ENCODE measurements at places on chromosomes 2 and 18.

DNA sequence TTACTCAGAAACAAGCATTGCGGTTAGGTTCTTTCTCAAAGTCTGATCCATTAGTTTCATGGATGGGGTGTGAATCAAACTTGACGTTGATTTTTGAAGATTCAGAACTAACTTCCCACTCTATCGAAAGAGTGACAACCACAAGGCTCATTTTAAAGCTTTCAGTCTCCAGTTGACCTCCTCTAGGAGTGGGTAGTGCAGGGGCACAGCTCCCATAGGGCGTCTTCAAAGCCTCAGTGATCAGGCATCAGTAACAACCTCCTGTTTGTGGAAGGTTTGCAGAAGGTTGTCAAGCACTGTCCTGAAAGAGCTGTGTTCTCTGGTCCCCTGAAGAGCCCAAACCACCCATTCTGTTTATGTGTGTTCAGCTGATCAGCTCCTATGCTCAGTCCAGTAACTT lies 10.2 kb downstream of the MTCL1 start:
- peaks cover 7% of the 10 kb centered on the region for H3K27me3 ChIP-seq
- no peaks in the 10 kb centered on the region for H3K4me1 ChIP-seq
- H3K4me3 ChIP-seq, result no peak overlapping the region
- no peak for DNase-seq

DNA sequence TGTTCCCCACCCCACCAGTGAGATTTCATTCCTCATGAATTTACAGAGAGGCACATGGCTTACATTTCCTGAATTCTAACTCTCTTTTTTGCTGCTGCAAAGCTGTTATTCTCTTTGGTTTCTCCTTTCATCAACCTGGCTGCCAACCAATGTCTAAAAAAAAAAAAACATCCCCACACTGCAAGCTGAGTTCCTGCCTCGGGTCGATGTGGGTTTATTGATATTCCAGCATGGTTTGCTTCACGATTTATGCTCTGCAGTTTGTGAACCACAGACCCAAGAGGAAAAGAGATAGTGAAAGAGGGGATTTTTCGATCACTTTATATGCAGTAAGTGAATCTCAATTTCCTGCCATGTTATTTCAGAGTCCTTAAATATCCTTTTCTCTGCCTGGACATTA lies 363.6 kb downstream of the LPIN1 start:
- no peak overlapping the region for H3K4me3 ChIP-seq
- no peaks in the 10 kb centered on the region for H3K27me3 ChIP-seq
- DNase-seq, result no peak
- peak overlapping the region; percentile 15 for H3K27ac ChIP-seq
- H3K4me1 ChIP-seq, result peaks cover 34% of the 10 kb centered on the region

DNA sequence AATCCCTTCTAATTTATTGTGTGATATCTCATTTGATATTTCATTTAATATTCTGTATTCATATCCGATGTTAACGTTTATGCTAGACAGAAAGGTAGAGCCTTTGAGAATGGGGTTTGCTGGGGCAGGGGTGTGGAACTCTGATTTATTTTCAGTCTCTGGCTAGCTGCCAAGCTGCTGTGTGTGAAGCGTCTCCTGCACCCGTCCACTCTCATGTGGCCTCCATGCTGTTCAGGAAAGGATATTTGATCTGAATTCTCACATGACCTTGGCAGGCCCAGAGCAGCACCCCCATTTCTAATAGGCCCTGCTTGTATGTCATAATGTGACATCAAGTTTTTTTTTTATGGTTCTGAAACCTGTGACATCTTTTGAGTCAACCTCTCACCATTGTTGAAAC lies 1.6 kb downstream of the IL1R1 start:
- no peak for DNase-seq
- peaks cover 33% of the 10 kb centered on the region for H3K36me3 ChIP-seq
- peaks cover 35% of the 10 kb centered on the region for H3K4me1 ChIP-seq
- peaks cover 28% of the 10 kb centered on the region for H3K27me3 ChIP-seq

- no peak for DNase-seq
- H3K27me3 ChIP-seq, result no peaks in the 10 kb centered on the region
- peaks cover 9% of the 10 kb centered on the region for H3K4me1 ChIP-seq
Measured at GRCh38 chr2:8202132-8202531, 479.7 kb upstream of the ID2 start.

GRCh38 chr2:151520976-151521375 lies 111.3 kb downstream of the RIF1 start:
- no peaks in the 10 kb centered on the region for H3K4me1 ChIP-seq
- no peak overlapping the region for H3K27ac ChIP-seq
- H3K27me3 ChIP-seq, result no peaks in the 10 kb centered on the region
- H3K36me3 ChIP-seq, result no peaks in the 10 kb centered on the region
- DNase-seq, result no peak

GRCh38 chr2:238467792-238468191 lies 41.1 kb downstream of the ASB1 start:
- no peaks in the 10 kb centered on the region for H3K27me3 ChIP-seq
- no peak overlapping the region for H3K27ac ChIP-seq
- H3K4me3 ChIP-seq, result no peak overlapping the region
- DNase-seq, result no peak

DNA sequence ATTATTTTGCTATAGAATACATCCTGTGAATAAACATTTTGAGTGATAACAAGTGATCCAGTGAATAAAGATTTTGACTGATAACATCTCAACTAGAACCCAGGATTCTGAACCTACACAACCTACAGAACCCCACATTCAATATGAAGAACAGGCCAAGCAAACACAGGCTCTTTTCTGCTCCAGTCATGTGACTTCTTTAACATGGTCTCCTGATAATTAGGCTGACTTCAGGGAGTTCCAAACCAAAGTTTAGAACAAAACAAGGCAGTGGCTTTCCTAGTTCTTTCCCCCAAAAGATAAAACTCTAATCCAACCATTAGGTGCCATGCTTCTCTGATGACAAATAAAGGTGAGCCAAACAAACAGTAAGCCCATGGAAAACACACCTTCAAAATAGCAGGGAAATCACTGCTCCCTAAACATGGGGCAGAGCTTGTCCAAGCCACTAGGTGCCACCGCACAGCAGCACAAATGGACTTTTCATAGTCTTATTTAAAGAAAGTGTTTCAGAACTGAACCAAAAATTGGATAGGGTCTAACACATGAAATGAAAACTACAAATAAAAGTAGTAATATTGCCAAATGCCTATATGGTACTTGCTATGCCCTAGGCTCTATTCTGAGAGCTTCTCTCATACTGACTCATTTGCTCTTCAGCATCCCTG lies 95.3 kb downstream of the EVA1A start:
- H3K4me1 ChIP-seq, result no peaks in the 10 kb centered on the region
- H3K4me3 ChIP-seq, result no peak overlapping the region
- peaks cover 17% of the 10 kb centered on the region for H3K27me3 ChIP-seq
- H3K27ac ChIP-seq, result no peak overlapping the region
- peak; percentile 3 for DNase-seq

DNA sequence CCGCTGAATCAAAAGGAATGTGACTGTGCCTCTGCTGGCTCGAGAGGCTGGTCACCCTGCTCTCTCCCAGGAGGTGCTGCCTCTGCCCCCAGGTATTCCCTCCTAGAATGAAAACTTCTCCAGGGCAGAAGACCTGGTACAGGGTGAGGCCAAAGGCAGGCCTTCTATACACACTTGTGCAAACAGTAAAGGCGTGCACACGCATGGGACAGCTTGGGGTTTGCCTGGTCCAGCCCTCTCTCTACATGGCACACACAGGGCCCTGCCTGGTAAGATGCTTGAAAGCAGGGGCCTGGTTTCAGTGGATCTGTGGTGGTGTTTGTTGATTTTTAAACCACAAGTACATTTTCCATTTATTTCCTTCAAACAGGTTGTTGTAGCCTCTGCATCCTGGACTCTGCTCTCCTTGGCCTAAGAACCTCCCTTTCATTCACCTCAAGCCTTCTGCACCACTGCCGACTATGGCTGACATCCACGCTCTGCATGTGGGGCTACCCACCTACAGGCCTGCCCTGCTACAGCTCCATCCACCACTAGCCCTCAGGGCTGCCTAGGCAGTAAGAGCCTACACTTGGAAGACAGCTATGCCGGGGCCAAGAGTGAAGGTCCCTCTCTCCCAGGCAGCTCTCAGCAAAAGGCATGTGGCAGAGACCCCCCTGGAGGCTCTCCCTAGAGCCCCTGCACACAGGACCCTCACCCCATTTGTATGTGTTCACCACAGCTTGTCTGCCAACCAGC lies 190.7 kb downstream of the ZBTB7C start:
- no peaks in the 10 kb centered on the region for H3K27me3 ChIP-seq
- H3K4me3 ChIP-seq, result no peak overlapping the region
- no peak overlapping the region for H3K27ac ChIP-seq
- H3K36me3 ChIP-seq, result no peaks in the 10 kb centered on the region

- H3K27ac ChIP-seq, result peak overlapping the region; percentile 55
- peaks cover 59% of the 10 kb centered on the region for H3K36me3 ChIP-seq
- DNase-seq, result no peak
- no peak overlapping the region for H3K4me3 ChIP-seq
Measured at GRCh38 chr2:233261819-233262555, 10.5 kb downstream of the ATG16L1 start.

GRCh38 chr2:231356466-231356844 lies 39.1 kb upstream of the B3GNT7 start:
- no peak overlapping the region for H3K4me3 ChIP-seq
- H3K4me1 ChIP-seq, result no peaks in the 10 kb centered on the region
- no peaks in the 10 kb centered on the region for H3K27me3 ChIP-seq
- no peak for DNase-seq
- H3K36me3 ChIP-seq, result no peaks in the 10 kb centered on the region
- no peak overlapping the region for H3K27ac ChIP-seq

- H3K36me3 ChIP-seq, result no peaks in the 10 kb centered on the region
- no peak overlapping the region for H3K4me3 ChIP-seq
- peaks cover 15% of the 10 kb centered on the region for H3K27me3 ChIP-seq
- no peaks in the 10 kb centered on the region for H3K4me1 ChIP-seq
- H3K27ac ChIP-seq, result no peak overlapping the region
- DNase-seq, result no peak
Measured at GRCh38 chr2:200189964-200190363, 116.5 kb upstream of the SPATS2L start.
